Right atrium auricular region (tissue), 2 donors: ENCODE measurements at places on chromosomes 1 and 21.

GRCh38 chr1:44254392-44254910 lies 41.2 kb downstream of the DMAP1 start:
- DNase-seq = no peak
- no peak overlapping the region for H3K27ac ChIP-seq
- H3K36me3 ChIP-seq = no peaks in the 10 kb centered on the region
- no peak overlapping the region for H3K4me3 ChIP-seq
- H3K4me1 ChIP-seq = no peaks in the 10 kb centered on the region

GRCh38 chr1:193658691-193659090 lies 472.3 kb upstream of the B3GALT2 start:
- peaks cover 4% of the 10 kb centered on the region for H3K4me1 ChIP-seq
- DNase-seq = no peak
- H3K27me3 ChIP-seq = no peaks in the 10 kb centered on the region
- no peak overlapping the region for H3K27ac ChIP-seq
- H3K36me3 ChIP-seq = no peaks in the 10 kb centered on the region
- H3K4me3 ChIP-seq = no peak overlapping the region

- no peaks in the 10 kb centered on the region for H3K36me3 ChIP-seq
- DNase-seq = no peak
These were observed 155.5 kb downstream of the OMA1 start for GRCh38 chr1:58391056-58391455.

GRCh38 chr1:108080448-108080847 lies 115.5 kb upstream of the VAV3 start:
- H3K27me3 ChIP-seq = no peaks in the 10 kb centered on the region
- H3K4me3 ChIP-seq = no peak overlapping the region
- no peaks in the 10 kb centered on the region for H3K4me1 ChIP-seq
- H3K36me3 ChIP-seq = no peaks in the 10 kb centered on the region

- H3K36me3 ChIP-seq = peaks cover 58% of the 10 kb centered on the region
- no peak overlapping the region for H3K27ac ChIP-seq
- no peaks in the 10 kb centered on the region for H3K27me3 ChIP-seq
- H3K4me1 ChIP-seq = no peaks in the 10 kb centered on the region
These were observed 34.7 kb downstream of the SCYL3 start for GRCh38 chr1:169859001-169859400.

- H3K27me3 ChIP-seq = no peaks in the 10 kb centered on the region
- no peak overlapping the region for H3K27ac ChIP-seq
- H3K36me3 ChIP-seq = no peaks in the 10 kb centered on the region
- H3K4me3 ChIP-seq = no peak overlapping the region
These were observed 435.4 kb downstream of the PTPRU start for GRCh38 chr1:29671446-29672356.

DNA sequence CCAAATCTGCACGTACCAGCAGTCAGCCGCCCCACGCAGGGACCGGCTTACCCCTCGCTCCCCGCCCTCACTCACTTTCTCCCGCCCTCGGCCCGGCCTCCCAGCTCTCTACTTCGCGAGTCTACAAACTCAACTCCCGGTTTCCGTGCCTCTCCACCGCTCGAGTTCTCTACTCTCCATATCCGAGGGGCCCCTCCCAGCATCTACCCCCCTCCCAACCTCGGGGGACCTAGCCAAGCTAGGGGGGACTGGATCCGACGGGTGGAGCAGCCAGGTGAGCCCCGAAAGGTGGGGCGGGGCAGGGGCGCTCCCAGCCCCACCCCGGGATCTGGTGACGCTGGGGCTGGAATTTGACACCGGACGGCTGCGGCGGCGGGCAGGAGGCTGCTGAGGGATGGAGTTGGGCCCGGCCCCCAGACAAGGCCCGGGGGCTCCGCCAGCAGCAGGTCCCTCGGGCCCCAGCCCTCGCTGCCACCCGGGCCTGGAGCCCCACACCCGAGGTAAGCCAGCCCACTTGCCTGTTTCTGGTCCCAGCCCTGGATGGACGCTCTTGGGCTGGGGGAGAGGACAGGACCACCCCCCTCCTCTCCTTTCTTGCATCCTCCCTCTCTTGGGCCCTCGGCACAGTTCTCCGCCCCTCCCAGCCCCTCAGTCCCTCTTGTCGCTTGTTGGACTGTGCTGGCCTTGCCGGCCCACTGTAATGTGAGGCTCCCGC lies at the start of gene ARTN:
TSS of gene ARTN (plus strand) at position 416 of the 715 bp plus-strand sequence. CDS start 1,856 bp downstream, outside the sequence.
- H3K27ac ChIP-seq = no peak within 1 kb of the TSS
- DNase-seq = no peak
- no peaks in the 10 kb centered on the region for H3K36me3 ChIP-seq
- H3K4me3 ChIP-seq = peak within 1 kb of the TSS; percentile 18
- no peaks in the 10 kb centered on the region for H3K27me3 ChIP-seq

DNA sequence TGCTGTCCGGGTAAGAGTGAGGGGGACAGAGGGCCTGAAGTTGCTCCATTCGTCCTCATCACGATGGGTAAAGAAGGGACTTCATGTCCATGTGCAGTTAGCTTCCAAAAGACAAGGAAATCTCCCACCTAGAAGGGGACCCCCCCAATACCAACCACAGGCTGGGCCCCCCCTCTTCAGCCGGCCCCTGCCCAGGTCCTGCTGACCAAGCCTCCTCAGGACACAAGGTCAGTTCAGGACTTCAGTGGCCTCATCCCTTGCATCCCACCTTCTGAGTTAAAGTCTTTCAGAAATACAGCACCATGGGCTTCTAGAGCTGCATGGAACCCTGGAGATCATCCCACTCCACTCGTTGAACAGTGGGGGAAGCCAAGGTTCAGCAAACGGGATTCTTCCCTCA lies 115.4 kb upstream of the ERG start:
- no peak for DNase-seq
- no peaks in the 10 kb centered on the region for H3K4me1 ChIP-seq
- no peak overlapping the region for H3K27ac ChIP-seq
- no peak overlapping the region for H3K4me3 ChIP-seq
- no peaks in the 10 kb centered on the region for H3K27me3 ChIP-seq
- H3K36me3 ChIP-seq = no peaks in the 10 kb centered on the region

GRCh38 chr1:9316080-9316444 lies 23.4 kb downstream of the SPSB1 start:
- peaks cover 76% of the 10 kb centered on the region for H3K4me1 ChIP-seq
- no peak for DNase-seq
- H3K27me3 ChIP-seq = no peaks in the 10 kb centered on the region
- no peak overlapping the region for H3K4me3 ChIP-seq

- no peaks in the 10 kb centered on the region for H3K4me1 ChIP-seq
- DNase-seq = no peak
- H3K36me3 ChIP-seq = no peaks in the 10 kb centered on the region
These were observed 18.4 kb downstream of the ADAMTS1 start for GRCh38 chr21:26826801-26827200.

DNA sequence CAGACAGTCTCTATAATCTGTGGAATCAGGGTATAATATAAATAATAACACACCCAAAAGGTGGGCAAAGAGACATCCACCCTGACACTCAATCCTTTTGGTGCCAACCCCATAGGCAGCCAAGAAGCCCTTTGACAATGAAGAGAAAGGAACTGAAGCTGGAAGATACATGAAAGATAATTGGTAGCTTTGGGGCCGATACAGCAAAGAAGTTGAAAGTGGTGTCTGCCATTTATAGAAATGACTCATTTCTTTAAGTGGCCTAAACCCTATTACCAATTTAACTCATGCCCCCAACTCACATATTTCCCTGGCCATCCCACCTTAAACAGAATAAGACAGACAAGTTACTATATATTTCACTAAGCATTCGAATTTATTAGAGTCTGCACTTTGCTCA lies 167.0 kb downstream of the ZC3H11B start:
- no peaks in the 10 kb centered on the region for H3K27me3 ChIP-seq
- no peak overlapping the region for H3K4me3 ChIP-seq
- no peak for DNase-seq
- H3K36me3 ChIP-seq = no peaks in the 10 kb centered on the region

GRCh38 chr1:84722794-84723193 lies 32.5 kb upstream of the SSX2IP start:
- H3K27ac ChIP-seq = no peak overlapping the region
- H3K4me3 ChIP-seq = no peak overlapping the region
- no peaks in the 10 kb centered on the region for H3K27me3 ChIP-seq
- no peaks in the 10 kb centered on the region for H3K36me3 ChIP-seq
- DNase-seq = no peak
- H3K4me1 ChIP-seq = no peaks in the 10 kb centered on the region

- no peak overlapping the region for H3K27ac ChIP-seq
- DNase-seq = no peak
- H3K4me3 ChIP-seq = no peak overlapping the region
- no peaks in the 10 kb centered on the region for H3K27me3 ChIP-seq
- H3K4me1 ChIP-seq = no peaks in the 10 kb centered on the region
These were observed 5.5 kb upstream of the MMP23B start for GRCh38 chr1:1626207-1627141.

DNA sequence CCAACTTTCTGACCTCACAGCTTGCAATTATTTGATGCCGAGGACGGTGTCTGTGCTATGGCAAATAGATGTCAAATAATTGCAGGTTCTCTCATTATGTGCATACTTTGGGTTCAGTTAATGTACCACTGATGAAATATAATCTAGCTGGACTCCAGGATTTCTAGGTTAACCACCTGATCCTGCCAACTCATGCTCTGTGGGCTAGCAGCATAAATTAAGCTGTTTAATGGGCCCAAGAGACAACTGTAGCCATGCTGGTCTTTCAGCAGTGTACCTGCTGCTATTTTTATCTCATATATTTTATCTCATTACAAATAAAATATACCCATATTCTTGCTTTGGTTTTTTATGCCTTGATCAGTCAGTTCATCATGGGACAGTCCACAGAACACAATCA lies 43.3 kb upstream of the HP1BP3 start:
- no peaks in the 10 kb centered on the region for H3K27me3 ChIP-seq
- H3K27ac ChIP-seq = no peak overlapping the region
- no peak for DNase-seq
- no peak overlapping the region for H3K4me3 ChIP-seq
- H3K36me3 ChIP-seq = peaks cover 17% of the 10 kb centered on the region
- no peaks in the 10 kb centered on the region for H3K4me1 ChIP-seq

- DNase-seq = no peak
- no peaks in the 10 kb centered on the region for H3K4me1 ChIP-seq
- peak overlapping the region; percentile 55 for H3K27ac ChIP-seq
- H3K4me3 ChIP-seq = no peak overlapping the region
- H3K36me3 ChIP-seq = no peaks in the 10 kb centered on the region
These were observed 4.0 kb upstream of the S100A3 start for GRCh38 chr1:153553096-153553495.

- DNase-seq = no peak
- H3K27me3 ChIP-seq = no peaks in the 10 kb centered on the region
- peaks cover 5% of the 10 kb centered on the region for H3K4me1 ChIP-seq
- no peak overlapping the region for H3K4me3 ChIP-seq
- peak overlapping the region; percentile 40 for H3K27ac ChIP-seq
These were observed 175.6 kb upstream of the HP1BP3 start for GRCh38 chr1:20962576-20963258.
